ENCODE measurements at places on chromosomes 4 and X.

- no peak for DNase-seq
Observed at GRCh38 chr4:99410075-99410474, 25.1 kb downstream of the ADH7 start.

DNA sequence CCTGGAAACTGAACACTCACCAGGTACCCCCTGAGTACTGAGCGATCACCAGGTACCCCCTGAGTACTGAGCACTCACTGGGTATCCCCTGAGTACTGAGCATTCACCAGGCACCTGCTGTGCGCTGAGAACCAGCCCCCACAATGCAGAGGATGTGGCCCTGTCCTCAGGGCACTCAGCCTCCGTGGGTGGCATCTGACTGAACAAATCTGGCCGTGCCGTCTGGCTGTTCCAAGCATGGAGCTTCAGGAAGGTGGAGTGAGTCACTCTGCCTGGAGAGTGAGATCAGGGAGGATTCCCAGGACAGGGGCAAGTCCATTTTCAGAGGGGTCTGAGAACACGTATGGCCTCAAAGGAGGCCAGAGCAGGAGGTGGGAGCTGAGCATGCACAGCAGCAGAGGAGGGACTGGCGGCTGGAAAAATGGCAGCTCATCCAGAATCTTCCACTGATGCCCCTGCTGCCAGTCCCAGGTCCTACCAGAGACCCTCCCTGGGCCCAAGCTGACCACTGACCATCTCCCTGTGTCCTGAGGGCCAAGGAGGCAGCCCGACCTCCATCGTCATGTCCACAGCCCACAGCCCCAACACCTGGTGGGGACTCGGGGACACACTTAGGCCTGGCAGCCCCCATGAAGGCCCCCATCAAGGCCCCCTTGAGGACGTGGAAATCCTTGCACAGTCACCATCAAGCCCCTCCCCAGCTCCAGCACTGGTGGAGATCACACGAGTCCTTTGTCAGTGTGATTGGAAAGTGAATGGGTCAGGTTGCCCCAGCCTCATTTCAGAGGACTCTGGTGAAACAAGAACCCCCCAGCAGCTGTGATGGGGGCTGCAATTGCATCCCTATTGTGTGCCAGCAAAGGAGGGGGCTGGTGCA is 94.1 kb downstream of the HMX1 start:
- no peak for DNase-seq

DNA sequence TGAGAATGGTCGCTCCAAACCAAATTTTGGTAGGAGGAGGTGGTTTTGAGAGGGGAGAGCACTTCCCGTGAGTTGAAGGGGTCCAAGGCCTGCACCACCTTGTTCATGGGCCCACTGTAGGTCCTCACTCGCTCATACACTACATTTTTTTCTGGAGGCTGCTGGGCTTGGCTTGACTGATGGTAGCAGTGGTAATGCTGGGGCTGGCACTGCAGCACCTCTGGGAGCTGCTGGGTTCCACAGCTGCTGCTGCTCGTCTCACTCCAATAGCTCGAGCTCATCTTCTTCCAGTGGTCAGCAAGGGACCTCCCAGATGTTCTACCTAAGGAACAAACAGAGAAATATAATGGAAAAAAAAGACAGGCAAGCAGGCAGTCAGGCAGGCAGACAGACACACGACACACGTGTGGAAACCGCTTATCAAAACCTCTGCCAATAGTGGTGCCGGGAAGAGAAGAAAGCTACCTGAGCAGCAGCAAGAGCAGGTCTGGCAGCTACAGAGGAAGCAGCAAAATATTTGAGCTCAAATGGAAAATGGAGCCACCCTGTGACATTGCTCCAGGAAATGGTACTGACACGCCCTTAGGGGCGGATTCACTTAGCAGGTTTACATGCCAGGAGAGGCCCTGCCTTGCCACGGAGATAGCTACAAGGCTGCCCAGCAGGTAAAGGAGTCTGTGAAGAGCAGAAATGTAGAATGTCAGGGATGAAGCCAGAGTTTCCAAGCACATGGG is at the start of gene POF1B:
TSS of gene POF1B (minus strand) at position 492 of the 734 bp plus-strand sequence. CDS start at position 281, 211 bp downstream.
- DNase-seq: no peak

DNA sequence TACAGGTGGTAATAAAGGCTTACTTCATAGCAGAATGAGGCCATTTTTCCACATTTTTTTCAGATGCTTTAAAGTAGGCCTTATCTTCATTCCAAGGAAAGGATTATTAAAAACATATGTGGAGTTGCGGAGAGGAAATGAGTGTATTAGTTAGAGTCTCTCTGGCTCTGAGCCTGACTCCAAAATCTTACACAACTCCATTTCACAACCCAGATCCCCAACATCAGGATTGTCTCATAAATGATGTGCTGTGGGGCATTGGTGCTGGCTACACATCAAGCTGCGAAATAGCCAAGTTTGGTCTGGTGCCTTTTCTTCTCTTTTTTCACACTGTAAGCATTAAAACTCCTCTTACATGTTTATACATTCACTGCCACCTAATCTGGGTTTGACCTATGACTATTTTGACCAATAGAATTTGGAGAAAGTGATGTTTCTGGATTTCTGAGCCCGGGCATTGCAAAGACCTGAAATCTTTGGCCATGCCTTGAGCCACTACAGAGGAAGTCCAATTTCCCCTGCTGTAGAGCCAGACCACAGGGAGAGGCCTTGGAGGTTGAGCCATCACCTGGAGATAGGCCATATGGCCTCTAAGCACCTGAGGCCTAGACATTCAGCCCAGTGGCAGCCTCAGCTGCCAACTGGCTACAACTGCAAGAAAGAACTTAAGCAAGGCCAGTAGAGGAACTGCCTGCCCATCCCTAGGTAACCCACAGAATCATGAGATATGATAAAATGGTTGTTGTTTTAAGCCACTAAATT is 16.7 kb upstream of the SOD3 start:
- DNase-seq: no peak

DNA sequence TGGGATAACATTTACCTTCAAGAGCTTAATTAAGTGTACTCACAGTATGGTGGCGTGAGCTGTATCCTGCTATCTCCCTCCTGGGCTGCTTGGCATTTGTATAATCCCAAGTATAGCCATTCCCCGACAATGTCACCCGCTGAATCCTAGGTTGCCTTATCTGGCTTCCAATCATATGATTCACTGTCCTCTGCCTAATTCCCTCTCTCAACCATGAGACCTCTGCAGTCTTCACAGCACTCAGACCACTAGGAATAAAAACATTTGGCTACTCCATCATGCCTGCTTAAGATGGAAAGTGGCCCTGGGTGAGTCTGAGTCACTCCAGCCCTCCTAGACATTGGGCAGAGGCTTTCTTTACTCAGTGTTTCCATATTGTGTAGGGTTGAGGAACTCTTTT is 28.9 kb upstream of the WDFY3 start:
- DNase-seq: no peak

- no peak for DNase-seq
Observed at GRCh38 chr4:69489856-69490255, 5.8 kb downstream of the UGT2B4 start.

- no peak for DNase-seq
Observed at GRCh38 chr4:168759959-168760527, 250.0 kb downstream of the CBR4 start.

- no peak for DNase-seq
Observed at GRCh38 chrX:85243761-85244449, at the start of the genes SATL1 and ZNF711. Gene SATL1 (minus strand): TSS chrX:85243779. CDS start chrX:85108968, 134,811 bp downstream. Gene ZNF711 (plus strand): TSS chrX:85243991. CDS start chrX:85247573, 3,582 bp downstream.

DNA sequence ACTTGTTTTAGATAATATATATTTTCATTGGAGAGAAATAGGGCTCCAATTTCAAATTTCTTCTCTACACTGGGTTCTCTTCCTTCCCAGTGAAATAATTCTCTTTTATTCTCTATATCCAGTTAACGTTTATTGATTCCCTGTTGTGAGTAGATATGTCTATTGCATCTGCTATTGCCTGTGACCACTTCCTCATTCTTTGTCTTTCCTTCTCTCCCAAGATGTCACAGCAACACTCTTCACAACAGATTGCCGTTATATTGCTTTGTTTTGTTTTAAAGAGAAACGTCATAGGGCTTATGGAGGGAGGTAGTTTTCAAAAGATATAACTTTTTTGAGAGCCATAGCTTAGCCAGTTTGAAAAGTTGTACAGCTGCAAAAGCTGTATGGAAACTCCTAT is 343.8 kb downstream of the ARHGAP24 start:
- no peak for DNase-seq

DNA sequence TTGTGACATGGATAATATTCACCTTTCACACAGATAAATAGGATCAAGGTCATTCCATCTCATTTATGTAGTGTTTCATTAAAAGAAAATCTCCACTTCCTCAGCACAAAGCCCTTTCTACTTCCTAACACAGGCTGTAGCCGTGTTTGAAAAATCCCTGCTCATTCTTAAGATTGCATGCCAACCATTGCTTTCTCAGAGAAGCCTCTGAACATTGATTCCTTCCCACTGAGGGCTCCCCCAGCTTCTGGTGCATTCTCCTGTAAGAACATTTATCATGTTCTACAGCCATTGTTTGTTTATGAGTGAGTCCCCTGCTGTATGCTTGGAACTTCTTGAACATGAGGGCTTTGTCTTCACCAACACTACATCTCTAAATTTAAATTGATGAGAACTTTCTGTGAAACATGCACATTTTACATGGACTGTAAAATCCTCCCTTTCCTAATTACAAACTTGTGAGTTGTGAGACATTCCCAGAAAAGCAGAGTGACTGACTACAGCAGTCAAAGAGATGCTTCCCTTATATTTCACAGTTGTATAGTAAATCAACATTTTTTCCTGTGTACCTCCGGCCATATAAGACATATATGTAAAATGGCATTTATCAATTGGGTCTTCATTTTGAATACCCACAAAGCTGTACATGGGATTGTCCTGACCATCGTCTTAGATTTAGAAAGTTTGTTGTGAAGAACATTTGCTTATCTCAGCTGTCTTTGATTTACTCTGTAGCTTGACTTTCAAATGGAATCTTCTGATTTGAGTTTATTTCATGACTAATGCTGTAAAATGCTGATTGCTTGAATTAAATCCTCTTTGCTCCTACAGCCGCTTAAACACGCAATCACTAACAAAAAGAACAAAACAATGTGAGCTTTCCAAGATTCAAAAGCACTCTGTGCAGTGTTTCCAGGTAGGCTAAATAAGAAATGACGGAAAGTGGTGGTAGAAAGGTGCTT is 600.5 kb upstream of the SLIT2 start:
- DNase-seq: no peak

- no peak for DNase-seq
Observed at GRCh38 chrX:74242484-74243138, 61.4 kb upstream of the ZCCHC13 start.
